NCI-H1092 (cell line): ENCODE measurements at places on chromosomes 7 and 10.

- no peak for DNase-seq
Measured at GRCh38 chr7:111006040-111006439, 84.9 kb upstream of the LRRN3 start.

- DNase-seq = no peak
Measured at GRCh38 chr10:34786464-34786863, 28.6 kb downstream of the PARD3 start.

DNA sequence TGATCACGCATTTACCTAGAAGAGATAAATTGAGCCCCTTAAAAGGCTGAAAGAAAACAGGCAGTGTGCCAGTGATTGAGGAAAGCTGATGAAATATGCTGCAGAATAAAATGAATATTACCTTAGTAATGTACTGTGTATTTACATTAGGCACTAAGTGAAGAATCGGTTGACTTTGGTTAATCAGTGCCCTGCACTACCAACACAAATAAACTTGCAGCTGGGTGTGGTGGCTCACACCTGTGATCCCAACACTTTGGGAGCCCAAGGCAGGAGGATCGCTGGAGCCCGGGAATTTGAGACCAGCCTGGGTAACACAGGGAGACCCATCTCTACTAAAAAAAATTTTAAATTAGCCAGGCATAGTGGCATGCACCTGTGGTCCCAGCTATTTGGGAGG, 148.3 kb upstream of the TCF7L2 start:
- DNase-seq = no peak

DNA sequence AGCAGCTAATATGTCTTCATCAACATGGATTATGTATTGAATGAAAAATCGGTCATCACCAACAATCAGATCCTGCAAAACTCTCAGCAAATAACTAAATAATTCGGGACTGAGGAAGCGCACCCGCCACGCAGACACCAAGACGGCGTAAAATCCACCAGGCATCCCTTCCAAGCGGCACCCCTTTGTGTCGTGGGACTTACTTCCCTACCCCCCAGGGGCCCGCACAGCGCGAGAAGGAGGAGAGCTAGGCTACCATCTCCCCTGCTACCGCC, 721 bp downstream of the ARL3 start:
- no peak for DNase-seq

DNA sequence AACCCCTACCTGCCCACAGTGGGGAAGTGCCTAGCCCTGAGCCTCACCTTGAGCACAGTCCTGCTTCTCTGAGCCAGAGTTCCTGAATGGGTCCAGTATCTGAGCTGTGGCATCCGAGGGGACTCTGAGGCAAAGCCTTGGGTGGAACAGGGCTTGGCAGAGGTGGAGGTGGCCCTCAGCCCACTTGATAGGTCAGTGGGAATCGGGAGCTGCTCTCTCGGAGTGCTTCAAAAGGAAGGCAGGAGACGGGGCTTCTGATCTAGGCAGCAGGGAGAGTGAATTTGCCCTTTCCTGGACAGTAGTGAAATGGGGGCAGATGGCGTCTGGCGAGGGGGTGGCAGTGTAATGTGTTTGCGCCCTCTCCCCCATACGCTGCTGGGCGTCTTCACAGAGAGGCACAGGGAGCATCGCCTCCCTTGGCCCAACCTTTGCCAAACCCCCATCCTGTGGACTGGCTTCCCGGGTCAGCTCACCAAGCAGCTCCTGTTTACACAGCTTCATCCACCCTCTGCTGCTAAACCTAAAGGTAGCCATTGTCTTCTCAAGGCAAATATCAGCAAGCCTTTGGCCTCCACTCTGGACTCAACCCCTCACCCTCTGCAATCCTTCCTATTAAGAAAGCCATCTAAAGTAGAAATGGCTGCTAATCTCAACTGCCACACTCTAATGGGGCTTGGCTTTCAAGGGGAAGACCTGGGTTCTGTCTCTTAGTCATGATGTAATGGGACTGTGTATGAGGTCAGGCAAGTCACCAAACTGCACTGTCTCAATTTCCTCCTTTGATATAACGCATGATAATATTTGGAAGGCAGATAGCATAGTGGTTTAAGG, 21.1 kb upstream of the VDAC2 start:
- no peak for DNase-seq

- no peak for DNase-seq
Measured at GRCh38 chr7:2037301-2037807, 195.4 kb downstream of the MAD1L1 start.

GRCh38 chr10:124050021-124051015, 43.1 kb downstream of the CHST15 start:
- DNase-seq = no peak

GRCh38 chr7:16479591-16479990, 14.1 kb upstream of the SOSTDC1 start:
- no peak for DNase-seq

- DNase-seq = no peak
Measured at GRCh38 chr7:155880721-155881120, 68.5 kb upstream of the SHH start.

- no peak for DNase-seq
Measured at GRCh38 chr10:133129859-133130495, 30.0 kb upstream of the KNDC1 start.

DNA sequence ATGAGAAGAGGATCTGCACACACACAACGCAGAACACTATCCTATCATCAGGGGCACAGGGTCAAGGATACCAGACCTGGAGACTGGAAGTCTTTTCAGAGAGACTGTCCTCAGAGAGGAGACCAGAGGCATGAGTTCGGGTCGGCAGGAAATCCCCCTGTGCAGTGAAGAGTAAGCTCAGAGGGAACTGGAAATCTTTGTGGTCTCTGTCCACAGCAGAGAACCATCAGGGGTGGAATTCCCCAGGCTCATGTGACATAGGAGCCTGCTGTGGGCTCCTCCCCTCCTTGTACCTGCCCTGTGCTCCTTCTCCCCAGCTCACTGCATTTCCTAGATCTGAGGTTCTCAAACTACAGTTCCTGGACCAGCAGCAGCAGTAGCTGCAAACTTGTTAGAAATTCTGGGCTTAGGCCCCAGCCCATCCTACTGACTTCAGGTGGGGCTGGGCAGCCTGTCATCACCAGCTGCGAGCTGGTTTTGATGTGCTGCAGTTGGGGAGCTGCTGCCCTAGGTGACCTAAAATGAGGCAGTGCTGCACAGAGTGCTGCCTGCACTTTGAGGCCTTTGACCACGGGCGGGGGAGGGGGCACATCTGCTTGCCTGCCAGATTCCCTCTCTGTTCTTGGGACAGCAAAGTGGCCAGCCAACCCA, 2.4 kb downstream of the ZMIZ2 start:
- no peak for DNase-seq

- no peak for DNase-seq
Measured at GRCh38 chr10:55311848-55312635, 511.0 kb upstream of the PCDH15 start.

DNA sequence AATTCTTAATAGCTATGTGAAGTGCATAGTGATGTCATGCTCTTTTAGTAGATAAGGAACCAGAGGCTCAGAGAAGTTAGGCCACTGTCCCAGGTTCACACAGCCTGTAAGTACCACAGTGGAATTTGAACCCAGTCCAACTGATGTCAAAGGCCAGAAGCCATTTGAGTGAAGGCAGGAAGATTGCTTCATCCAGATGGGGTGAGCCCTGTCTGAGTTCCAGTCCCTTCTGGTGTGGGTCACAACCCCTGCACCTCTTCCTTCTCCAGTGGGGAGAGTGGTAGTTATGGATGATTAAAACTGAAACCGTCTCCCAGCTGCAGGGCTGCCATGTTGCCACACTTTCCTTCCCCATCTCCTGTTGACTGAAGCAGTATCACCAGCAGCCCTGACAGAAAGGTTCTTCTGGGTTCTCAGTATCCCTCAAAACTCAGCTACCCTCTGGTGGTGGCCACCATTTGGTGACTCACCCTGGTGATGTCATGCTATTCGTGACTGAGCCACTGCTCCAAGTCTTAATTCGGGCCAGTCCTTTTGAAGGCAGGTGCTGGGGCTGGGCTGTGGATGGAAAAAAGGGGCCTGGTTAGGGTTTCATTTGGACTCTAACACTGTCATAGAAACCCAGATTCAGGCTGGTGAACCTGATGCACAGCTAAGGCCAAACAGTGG, 1.5 kb upstream of the C10orf95 start:
- DNase-seq = no peak

DNA sequence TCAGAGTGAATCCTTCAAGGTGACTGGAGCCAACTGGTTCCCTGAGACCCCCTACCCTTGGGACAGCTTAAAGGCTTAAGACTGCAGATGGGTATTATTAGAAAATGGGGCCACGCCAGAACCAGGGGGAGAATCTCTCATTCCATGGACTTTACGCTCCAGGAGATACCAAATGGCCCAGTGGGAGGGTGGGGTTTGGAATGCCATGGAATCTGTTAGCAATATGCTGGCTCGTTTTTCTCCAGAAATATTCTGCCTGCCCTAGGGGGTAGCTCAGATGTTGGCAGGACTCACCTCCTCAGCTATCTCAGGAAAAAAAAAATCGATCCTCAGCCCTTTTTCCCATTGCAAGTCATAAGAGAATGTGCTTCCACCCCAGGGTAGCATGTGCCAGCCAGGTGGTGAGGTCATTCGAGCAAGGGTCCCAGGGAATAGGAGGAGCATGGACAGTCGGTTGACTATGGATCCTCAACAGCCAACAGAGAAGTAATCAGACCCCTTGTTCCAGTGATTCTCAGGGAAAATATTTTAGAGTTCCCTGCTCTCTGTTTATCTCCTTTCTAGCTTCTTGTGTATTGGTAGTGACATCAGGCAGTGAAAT, 22.9 kb downstream of the SVIL start:
- DNase-seq = no peak

GRCh38 chr10:74114041-74114448, 36.6 kb downstream of the AP3M1 start:
- no peak for DNase-seq

DNA sequence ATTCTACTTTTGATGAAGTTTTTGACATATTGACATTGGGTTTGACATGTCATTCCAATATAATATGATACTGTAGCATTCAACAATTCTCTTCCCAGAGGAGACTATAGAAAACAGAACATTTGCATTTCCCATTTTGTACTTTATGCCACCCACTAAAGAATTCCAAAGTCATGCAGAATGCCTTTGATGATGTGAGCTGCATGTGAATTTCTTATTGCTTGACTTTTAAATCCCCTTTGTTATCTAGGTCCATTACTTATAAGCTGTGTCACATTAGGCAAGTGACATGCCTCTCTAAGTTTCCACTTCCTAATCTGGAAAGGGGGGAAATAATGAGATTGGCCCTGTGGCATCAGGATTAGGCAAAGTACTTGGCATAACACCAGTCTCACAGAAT, 436.7 kb downstream of the AUTS2 start:
- no peak for DNase-seq

- no peak for DNase-seq
Measured at GRCh38 chr10:88848499-88848898, 3.1 kb downstream of the ANKRD22 start.

- DNase-seq = no peak
Measured at GRCh38 chr7:149455175-149455950, 5.5 kb downstream of the ZNF777 start.

GRCh38 chr7:24372961-24373955, 89.3 kb downstream of the NPY start:
- no peak for DNase-seq

GRCh38 chr7:106067678-106068077, 44.4 kb downstream of the SYPL1 start:
- no peak for DNase-seq

GRCh38 chr7:122305475-122306319, 1.1 kb upstream of the FEZF1 start:
- no peak for DNase-seq

- no peak for DNase-seq
Measured at GRCh38 chr7:100175296-100175935, 1.8 kb downstream of the GPC2 start.

- DNase-seq = no peak
Measured at GRCh38 chr7:160958-161725, 31.2 kb upstream of the FAM20C start.

GRCh38 chr10:60352105-60352504, 37.6 kb downstream of the ANK3 start:
- DNase-seq = no peak
